ENCODE measurements at places on chromosomes 12 and 14.

GRCh38 chr12:76864791-76865400 lies 13.9 kb downstream of the CSRP2 start:
- no peak for DNase-seq

- DNase-seq: no peak
These were observed 39.2 kb downstream of the PRIMA1 start for GRCh38 chr14:93749076-93749420.

DNA sequence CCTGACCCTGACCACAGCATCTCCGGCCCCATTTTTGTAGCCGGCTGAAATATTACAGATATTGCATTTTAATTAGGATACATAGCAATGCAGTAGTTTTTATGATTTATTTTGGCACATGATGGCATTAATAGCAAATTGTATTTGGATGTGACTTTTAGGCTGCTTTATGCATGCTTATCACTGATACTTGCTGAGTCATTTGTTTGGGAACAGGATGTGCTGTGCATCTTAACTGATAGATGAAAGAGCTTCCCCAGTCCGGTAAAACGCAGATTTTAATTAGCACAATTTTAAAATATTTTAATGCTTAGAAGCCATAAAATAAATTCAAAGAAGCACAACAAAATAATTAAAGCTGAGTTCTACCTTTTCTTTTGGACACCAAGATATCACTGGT lies 90.7 kb downstream of the OTOGL start:
- DNase-seq: no peak

- DNase-seq: no peak
These were observed 50.7 kb downstream of the UTP20 start for GRCh38 chr12:101330631-101331030.

DNA sequence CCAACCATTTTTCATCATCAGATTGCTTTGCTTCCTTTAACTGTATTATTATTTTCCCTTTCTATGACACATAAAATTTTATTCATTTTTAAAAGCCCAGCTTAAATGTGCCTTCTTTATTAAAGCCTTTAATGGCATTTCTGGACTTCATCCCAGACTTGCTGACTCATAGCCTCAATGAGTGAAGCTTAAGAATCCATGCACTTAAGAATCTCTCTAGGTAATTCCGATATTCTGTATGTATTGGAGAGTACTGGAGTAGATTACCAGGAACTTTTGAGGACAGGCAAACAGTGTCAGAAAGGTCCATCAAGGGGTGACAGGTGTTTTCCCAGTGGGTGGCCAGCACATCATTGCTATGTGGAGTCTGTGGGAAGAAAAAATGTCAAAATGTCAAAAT lies 107.9 kb downstream of the PTPRQ start:
- DNase-seq: no peak

DNA sequence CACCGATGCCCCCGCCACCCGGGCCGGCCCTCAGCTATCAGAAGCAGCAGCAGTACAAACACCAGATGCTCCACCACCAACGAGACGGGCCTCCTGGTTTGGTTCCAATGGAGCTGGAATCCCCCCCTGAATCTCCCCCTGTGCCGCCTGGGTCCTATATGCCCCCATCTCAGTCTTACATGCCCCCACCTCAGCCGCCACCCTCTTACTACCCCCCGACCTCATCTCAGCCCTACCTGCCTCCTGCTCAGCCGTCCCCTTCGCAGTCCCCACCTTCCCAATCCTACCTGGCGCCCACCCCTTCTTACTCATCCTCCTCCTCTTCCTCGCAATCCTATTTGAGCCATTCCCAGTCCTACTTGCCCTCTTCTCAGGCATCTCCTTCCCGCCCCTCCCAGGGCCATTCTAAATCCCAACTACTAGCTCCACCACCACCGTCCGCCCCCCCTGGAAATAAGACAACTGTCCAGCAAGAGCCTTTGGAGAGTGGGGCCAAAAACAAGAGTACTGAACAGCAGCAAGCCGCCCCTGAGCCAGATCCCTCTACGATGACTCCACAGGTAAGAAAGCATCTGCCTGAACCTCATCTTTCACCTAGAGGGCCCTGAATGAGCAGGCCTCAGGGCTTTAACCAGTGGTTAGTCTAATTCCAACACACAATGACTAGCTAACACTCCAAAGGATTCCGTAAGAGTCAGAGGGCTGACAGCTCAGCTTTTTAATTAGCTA lies 851 bp downstream of the YLPM1 start:
- no peak for DNase-seq

DNA sequence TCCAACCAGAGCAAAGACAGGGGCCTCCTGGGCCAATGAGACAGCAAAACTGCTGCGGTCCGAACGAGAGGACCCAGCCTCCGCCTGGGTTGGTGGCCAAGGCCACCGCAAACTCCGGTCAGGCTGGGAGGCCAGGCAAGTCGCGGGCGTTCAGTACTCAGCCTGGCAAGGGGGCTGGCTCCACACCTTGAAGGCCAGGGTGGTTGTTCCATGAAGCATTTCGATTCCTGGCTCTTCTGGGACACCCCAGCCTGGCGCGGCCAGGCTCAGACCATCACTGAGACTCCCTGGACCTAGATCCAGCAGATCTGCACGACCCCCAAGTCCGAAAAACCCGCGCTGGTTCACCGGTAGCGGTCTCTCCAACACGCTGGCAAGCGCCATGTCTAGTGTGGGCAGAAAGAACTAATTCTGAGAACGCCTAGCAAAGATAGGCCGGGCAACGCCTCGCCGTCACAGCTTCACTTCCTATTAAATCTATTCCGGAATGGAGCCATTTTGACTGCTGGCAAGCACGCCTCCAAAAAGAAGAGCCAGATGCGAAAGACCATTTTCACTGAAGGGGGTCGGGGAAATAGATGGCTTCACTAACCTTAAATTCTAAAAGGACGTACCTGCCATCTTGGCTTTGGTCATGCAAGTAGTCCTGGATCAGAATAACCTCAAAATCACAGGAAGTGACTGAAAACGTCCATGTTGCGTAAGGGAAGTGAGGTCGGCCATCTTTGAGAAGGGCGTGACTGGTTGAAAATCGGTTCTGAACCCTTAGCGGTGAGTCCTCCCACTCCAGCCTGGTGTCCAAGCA lies at the start of gene PSMB5:
Gene PSMB5, minus strand, starts transcription at position 403 of the 805 bp plus-strand sequence. Its CDS starts 19 bp downstream, at position 384.
- peak; percentile 96 for DNase-seq

DNA sequence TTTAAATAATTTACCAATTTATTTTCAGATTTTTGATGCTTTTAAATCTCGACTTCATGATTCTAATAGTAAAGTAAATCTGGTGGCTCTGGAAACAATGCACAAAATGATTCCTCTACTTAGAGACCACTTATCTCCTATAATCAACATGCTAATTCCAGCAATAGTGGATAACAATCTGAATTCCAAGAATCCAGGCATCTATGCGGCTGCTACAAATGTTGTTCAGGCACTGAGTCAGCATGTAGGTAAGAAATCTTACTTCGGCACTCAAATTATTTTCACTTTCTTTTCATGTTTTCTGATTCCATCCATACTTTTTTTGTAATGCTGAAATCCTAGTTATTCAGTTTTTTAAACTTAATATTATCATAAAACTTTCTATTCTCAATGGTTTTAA lies 15.5 kb upstream of the PRPF39 start:
- DNase-seq: no peak

- DNase-seq: no peak
These were observed 340.2 kb downstream of the MED13L start for GRCh38 chr12:115936997-115937916.

DNA sequence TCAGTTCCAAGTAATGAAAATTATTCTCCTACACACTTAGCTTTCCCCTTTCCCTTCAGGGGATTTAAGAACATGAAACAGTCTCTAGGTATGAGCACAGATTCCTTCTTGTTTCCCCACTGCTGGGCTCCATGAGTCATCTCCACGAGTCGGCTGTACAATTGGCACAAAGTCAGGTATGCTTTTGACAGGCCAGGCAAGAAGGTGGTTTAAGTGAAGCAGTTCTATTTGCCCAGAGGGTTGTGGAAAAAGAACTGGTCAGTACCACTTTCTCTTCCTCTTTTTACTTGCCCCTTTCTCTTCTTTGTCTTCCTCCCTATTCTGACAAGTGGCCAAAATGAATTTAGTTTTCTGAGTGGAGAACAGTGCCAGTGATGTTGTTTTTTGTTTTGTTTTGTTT lies 16.3 kb downstream of the DYNC1H1 start:
- DNase-seq: peak; percentile 30

DNA sequence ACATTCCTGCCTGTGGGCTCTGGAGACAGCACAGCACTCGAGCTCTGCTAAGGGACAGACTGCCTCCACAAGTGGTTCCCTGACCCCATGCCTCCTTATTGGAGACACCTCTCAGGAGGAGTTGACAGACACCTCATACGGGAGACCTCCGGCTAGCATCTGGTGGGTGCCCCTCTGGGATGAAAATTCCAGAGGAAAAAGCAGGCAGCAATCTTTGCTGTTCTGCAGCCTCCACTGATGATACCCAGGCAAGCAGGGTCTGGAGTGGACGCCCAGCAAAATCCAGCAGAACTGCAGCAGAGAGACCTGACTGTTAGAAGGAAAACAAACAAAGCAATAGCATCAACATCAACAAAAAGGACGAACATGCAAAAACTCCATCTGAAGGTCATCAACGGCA lies 639.4 kb downstream of the SLC16A7 start:
- no peak for DNase-seq

DNA sequence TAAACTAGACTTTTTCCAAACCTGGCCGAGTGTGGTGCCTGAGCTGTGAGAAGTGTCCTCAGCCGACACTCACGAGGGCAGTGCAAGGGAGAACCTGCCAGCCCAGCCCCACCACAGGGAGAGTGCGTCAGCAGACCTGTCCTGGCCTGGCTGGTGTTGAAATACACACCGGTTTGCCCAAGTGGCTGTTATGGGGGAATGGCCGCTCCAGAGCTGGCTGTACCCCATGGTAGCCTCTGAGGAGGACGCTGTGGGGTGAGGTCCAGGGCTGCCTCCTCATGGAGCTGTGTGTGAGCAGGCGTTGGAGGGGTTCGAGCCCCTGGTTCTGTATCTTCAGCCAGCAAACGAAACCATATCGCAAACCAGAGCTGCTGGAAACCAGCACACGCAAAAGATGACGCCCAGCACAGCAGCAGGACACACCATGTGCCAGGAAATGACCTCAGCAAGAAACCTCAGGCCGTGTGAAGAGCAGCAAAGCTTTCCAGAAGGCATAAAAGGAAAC lies 9.4 kb downstream of the ANKRD9 start:
- DNase-seq: peak; percentile 51

- DNase-seq: peak; percentile 51
These were observed 30.3 kb upstream of the ADIPOR2 start for GRCh38 chr12:1660304-1661187.

- DNase-seq: no peak
These were observed 372.9 kb upstream of the FAR2 start for GRCh38 chr12:28776220-28776619.

DNA sequence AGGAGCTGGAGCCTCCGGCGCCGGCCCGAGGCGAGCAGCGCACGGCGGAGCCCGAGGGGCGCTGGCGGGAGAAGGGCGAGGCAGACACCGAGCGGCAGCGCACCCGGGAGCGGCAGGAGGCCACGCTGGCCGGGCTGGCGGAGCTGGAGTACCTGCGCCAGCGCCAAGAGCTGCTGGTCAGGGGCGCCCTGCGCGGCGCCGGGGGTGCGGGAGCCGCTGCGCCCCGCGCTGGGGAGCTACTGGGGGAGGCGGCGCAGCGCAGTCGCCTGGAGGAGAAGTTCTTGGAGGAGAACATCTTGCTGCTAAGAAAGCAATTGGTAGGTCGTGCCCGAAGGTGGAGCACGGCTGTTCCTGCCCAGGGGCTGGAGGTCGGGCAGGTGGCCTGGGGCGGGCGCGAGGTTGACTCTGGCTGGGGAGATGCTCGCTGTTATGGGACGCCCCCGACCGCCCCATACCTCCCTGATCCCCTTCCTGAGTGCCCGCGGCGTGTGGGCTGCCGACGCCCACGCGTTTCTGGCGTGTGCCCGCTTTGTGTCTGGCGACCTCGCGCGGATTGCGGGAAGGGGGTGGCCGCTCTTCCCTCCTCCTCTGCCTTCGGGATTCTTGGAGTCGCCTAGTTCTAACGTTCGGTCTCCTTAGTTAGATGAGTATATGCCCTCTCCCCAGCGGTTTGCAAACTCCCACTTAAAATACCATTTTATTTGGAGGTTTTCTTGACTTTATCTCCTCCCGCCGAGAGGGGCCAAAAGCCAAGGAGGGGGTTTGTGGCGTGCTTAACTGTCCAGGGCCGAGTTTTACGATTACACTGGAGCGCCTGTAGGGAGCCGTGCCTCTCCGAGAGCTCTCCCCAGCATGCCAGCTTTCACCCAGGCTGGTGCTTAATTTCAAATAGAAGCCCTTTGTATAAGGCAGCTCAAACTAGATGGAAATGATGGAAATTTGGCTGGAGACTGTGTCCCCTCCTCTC lies 752 bp downstream of the DACT1 start:
- peak; percentile 6 for DNase-seq
